ENCODE measurements at places on chromosomes 12 and 14.

- H3K4me1 ChIP-seq, result peaks cover 10% of the 10 kb centered on the region
- no peak overlapping the region for H3K27ac ChIP-seq
- no peaks in the 10 kb centered on the region for H3K36me3 ChIP-seq
- no peaks in the 10 kb centered on the region for H3K27me3 ChIP-seq
- no peak for DNase-seq
Observed at GRCh38 chr14:90695997-90696660, 120.1 kb downstream of the TTC7B start.

- DNase-seq, result no peak
- no peak overlapping the region for H3K4me3 ChIP-seq
- no peak overlapping the region for H3K27ac ChIP-seq
- H3K27me3 ChIP-seq, result no peaks in the 10 kb centered on the region
Observed at GRCh38 chr12:53424626-53425514, 1.2 kb downstream of the AMHR2 start.

- no peaks in the 10 kb centered on the region for H3K27me3 ChIP-seq
- no peaks in the 10 kb centered on the region for H3K4me1 ChIP-seq
- DNase-seq, result no peak
- H3K36me3 ChIP-seq, result peaks cover 18% of the 10 kb centered on the region
Observed at GRCh38 chr12:123931686-123932321, 40.8 kb downstream of the CCDC92 start.

DNA sequence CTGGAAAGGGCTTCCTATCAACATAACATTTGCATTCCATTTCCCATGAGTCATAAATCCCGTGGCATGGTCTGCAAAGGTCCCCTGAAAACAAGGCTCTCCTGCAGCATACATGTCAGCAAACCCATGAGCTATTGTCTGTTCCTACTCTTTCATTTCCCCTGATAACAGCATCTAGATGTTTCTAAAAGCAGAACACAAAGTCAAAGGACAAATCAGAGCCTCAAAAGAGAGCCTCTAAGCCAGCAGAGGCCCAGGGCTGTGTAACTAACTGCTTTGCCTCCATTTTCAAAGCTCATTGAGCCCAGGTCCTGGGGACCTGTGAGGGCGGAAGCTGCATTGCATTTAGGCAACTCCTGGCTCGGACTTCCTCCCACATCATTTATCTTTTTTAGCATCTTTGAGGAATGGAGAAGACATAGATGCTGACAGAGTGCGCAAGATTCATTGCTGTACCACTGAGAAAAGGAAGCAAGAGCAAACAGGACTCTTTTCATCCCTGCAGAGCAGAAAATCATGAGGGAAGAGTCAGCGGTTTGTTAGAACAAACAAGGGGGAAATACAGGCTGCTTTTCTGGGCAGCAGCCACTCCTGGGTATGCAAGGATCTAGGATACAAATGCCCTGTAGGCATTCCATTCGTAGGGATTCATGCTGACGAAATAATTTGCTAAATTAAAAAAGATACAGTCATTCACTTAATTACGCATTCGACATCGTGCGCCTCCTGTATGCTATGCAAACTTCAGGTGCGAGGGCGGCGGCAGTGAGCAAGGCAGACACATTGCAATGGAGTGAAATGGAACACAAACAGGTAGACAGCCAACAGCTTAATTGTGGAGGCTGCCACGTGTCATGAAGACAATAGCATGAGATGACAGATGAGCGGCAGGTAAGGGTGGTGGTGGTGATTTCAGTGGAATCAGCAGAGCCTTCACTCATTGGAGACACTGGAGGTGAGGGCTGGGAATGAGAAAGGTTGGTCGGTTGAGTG is 131.0 kb downstream of the TMEM132D start:
- peaks cover 3% of the 10 kb centered on the region for H3K27me3 ChIP-seq
- no peaks in the 10 kb centered on the region for H3K36me3 ChIP-seq
- H3K27ac ChIP-seq, result no peak overlapping the region
- no peak for DNase-seq
- no peak overlapping the region for H3K4me3 ChIP-seq

DNA sequence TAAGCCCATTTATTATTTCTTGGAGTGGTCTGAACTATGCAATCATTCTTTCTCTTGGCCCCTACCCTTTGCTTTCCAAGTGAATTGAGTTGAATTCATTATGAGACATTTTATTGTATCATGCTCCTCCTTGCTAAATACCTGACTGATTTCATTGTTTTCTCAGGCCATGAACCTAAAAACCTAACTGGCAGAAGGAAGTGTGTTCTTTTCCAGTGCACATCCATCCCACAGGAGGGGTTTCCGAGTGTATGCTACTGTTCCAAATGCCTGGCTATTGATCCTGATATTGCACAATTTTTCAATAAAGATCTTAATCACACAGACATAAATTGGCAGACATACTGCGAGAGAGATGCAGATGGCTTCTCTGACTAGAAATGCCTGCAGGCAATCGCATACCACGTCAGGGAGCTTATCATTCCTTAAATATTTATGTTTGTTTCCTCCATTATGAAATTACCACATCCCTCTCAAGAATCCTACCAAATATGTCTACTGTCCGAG is 162.2 kb upstream of the EGLN3 start:
- no peak overlapping the region for H3K4me3 ChIP-seq
- H3K27me3 ChIP-seq, result no peaks in the 10 kb centered on the region
- no peaks in the 10 kb centered on the region for H3K36me3 ChIP-seq
- peak overlapping the region; percentile 39 for H3K27ac ChIP-seq
- peaks cover 5% of the 10 kb centered on the region for H3K4me1 ChIP-seq

GRCh38 chr12:107152315-107152714 is 59.0 kb upstream of the CRY1 start:
- H3K27ac ChIP-seq, result no peak overlapping the region
- no peaks in the 10 kb centered on the region for H3K4me1 ChIP-seq
- no peaks in the 10 kb centered on the region for H3K36me3 ChIP-seq
- DNase-seq, result no peak
- H3K27me3 ChIP-seq, result no peaks in the 10 kb centered on the region
- no peak overlapping the region for H3K4me3 ChIP-seq

GRCh38 chr14:51554953-51555352 is 96.8 kb upstream of the FRMD6 start:
- H3K4me3 ChIP-seq, result no peak overlapping the region
- no peak for DNase-seq
- H3K36me3 ChIP-seq, result no peaks in the 10 kb centered on the region
- H3K4me1 ChIP-seq, result peaks cover 7% of the 10 kb centered on the region

DNA sequence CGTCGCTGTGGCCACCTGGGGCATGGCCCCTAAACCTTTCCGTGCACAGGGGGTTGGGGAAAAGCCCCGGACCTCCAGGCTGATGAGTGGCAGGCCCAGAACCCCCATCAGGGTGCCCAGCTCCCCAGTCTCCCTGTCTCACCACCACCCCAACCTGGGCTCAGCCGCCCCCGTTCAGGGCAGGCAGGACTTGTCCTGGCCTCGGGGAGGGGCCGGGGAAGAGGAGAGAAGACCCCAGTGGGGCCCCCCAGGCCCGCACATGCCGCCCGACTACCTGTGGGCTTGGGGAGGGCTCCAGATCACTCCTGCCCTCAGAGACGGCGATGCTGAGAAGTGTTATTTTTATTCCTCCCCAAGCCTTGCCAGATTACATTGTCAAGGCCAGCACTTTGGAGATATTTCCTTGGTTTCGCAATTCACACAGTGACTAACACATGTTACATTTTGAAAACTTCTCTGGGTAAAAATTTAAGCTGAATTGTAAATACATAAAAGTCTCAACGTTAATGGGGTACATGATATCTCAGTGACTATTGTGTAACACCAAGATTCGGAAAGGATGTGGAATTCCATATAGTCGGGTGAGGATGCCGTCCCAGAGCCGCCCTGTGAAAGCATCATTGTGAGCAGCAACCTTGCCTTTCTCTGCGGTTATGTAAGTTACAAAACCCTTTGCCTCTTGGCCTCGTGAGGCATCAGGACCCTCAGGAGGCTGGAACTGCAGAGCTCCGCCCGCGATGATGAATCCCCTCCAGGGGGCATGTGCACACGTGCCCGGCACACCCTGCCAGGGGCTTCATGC is 85.6 kb upstream of the DIO3 start:
- peak; percentile 47 for DNase-seq
- H3K4me3 ChIP-seq, result no peak overlapping the region
- H3K27me3 ChIP-seq, result no peaks in the 10 kb centered on the region
- peaks cover 13% of the 10 kb centered on the region for H3K4me1 ChIP-seq

GRCh38 chr12:76882367-76882766 is 3.5 kb upstream of the CSRP2 start:
- no peaks in the 10 kb centered on the region for H3K4me1 ChIP-seq
- no peaks in the 10 kb centered on the region for H3K27me3 ChIP-seq
- H3K36me3 ChIP-seq, result no peaks in the 10 kb centered on the region

DNA sequence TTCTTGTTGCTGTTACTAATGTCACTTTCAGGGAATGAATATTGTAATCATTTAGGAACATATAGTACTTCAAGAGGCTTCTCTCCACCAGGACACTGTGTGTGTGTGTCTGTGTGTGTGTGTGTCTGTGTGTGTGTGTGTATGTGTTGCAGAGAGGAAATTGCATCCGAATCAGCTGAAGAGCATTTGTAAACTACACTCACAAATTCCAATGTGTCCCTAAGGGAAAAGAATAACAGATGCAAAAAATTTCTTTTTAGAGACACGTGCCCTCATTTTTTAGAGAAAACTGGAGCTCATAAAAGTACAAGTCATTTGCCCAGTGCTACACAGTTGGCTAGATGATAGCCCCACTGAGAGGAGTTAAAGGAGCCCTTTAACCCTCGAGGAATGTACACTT is 168.8 kb downstream of the ANO4 start:
- H3K4me3 ChIP-seq, result no peak overlapping the region
- no peaks in the 10 kb centered on the region for H3K36me3 ChIP-seq
- DNase-seq, result no peak
- peak overlapping the region; percentile 65 for H3K27ac ChIP-seq
- H3K27me3 ChIP-seq, result no peaks in the 10 kb centered on the region
- peaks cover 4% of the 10 kb centered on the region for H3K4me1 ChIP-seq

DNA sequence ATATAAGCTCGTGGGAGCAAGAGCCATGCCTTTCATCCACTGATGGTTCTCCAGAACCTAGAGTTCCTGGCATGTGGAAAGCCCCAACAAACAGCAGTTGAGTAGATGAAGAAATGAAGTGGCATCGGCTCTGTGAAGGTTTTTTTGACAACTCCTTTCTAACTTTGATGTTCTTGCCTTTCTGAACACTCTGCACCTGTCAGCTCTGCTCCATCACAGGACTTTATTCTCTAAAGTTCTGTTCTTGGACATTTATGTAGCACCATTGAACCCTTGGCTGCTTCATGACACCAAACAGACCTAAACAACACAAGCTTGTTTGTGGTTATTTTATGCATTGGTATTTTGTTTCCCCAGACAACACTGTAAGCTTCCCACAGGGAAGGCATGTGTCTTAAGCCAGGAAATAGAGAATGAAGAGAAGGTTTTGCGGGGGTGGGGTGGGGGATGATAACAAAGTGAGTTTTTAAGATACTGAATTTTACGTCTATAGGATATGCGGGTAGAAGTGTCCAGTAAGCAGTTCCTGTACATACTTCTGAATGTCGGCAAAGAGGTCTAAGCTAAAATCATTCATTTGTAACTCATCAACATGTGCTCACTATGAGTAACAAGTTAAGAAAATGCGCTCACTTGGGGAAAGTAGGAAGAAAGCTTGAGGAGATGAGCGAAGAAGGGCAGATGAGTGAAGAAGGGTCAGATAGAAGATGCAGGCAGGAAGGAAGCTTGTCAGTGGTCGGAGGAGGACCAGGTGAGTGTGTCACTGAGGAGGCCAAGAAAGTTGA is 146.0 kb upstream of the PLEKHG7 start:
- H3K4me1 ChIP-seq, result peaks cover 9% of the 10 kb centered on the region
- H3K27me3 ChIP-seq, result no peaks in the 10 kb centered on the region
- H3K36me3 ChIP-seq, result no peaks in the 10 kb centered on the region
- no peak overlapping the region for H3K4me3 ChIP-seq
- DNase-seq, result no peak

GRCh38 chr12:107734139-107734538 is 26.8 kb downstream of the PRDM4 start:
- H3K27me3 ChIP-seq, result no peaks in the 10 kb centered on the region
- peaks cover 34% of the 10 kb centered on the region for H3K36me3 ChIP-seq
- H3K27ac ChIP-seq, result no peak overlapping the region
- no peak overlapping the region for H3K4me3 ChIP-seq
- DNase-seq, result no peak

- H3K36me3 ChIP-seq, result peaks cover 39% of the 10 kb centered on the region
- DNase-seq, result peak; percentile 99
- peaks cover 20% of the 10 kb centered on the region for H3K4me1 ChIP-seq
Observed at GRCh38 chr12:123519141-123520001, 14.1 kb downstream of the RILPL1 start.

- H3K4me3 ChIP-seq, result no peak overlapping the region
- DNase-seq, result no peak
- H3K4me1 ChIP-seq, result no peaks in the 10 kb centered on the region
- no peaks in the 10 kb centered on the region for H3K36me3 ChIP-seq
Observed at GRCh38 chr14:70096866-70097265, 91.9 kb downstream of the SLC8A3 start.

DNA sequence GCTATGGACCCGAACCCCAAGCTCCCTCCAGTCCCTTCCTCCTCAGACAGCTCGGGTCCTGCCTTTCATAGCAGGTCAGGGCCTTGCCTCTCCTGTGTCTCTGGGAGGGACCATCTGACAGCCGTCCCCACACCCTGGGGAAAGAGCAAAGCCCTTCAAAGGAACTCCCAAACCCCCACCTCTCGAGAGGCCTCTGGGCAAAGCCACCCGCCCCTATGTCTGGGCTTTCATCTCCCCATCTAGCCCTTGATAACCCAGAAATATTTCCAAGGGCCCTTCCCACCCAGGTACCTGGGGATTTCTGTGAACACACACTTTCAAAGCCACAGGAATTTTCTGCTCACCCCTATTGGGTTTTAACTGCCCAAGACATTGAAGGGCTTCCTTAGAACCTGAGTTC is 32.1 kb downstream of the SNRNP35 start:
- peak; percentile 68 for DNase-seq
- no peak overlapping the region for H3K4me3 ChIP-seq
- H3K36me3 ChIP-seq, result peaks cover 5% of the 10 kb centered on the region
- no peaks in the 10 kb centered on the region for H3K4me1 ChIP-seq
- H3K27me3 ChIP-seq, result no peaks in the 10 kb centered on the region

DNA sequence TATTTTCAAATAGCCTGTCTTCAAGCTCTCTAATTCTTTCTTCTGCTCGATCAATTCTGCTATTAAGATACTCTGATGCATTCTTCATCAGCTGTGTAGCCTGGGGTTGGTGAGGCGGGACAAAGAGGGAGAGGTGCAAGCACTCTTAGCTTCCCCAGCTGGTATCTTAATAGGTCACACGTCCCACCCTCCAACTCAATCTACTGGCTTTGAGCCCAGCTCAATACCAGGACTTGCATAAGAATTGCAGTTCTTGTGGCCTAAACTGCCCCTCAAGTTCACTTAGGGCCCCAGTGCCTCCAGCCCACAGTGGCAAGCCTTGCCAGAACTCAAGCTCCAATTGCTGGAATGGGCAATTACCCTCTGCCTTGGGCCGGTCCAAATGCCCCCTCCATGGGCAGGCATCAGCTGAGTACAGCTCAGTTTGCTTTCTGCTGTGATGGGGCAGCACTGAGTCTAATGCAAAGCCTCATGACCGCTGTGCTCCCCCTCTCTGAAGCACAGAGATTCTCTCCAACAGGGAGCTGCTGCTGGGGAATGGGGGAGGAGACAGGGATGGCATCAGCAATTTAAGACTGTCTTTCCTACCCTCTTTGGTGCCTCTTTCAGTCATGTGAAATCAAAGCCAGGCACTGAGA is 5.6 kb upstream of the SPATA7 start:
- no peak for DNase-seq
- H3K27ac ChIP-seq, result no peak overlapping the region
- H3K4me1 ChIP-seq, result no peaks in the 10 kb centered on the region
